Mucosa of descending colon (tissue), 3 donors: ENCODE measurements at places on chromosomes 11 and 22. TPM values are rescaled to one million over a fixed set of nuclear protein-coding genes. Genes with fewer than 3 reads are reported as not detected.

FXYD6 gene
- total RNA-seq: 15.9 TPM

OR8D4 gene
- not detected for total RNA-seq

- DNase-seq: no peak
Measured at GRCh38 chr11:94011478-94011877, 9.7 kb upstream of the HEPHL1 start.

GRCh38 chr11:116257092-116257491, 515.7 kb downstream of the BUD13 start:
- no peak for DNase-seq

DNA sequence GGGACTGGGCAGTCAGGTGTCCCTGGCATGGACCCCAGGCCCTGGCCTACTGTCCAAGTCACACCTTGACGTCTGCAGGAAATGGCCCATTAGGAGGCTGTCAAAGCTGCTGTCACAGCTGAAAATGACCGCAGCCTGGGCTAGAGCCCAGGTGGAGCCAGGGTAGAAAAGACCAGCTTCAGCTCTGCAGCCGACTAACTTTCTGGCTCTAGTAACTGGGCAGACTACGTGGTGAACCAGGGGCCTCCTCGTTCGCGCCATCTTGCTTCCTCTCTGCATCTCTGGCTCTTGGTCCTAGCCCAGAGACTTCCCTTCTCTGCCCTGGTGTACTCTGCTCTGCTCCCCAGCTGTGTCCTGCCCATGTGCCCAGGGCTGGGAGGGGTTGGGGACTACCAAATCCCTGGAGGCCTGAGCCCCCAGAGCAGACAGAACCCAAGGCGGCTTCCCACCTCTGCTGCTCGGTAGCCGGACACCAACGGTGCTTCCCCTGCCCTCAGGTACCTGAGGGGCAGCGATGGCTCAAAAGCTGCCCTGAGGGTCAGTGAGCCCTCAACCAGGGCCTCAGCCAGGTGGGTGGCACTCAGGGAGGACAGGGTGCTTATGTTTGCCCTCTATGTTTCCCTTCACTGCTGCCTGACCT, 19.7 kb downstream of the SART1 start:
- DNase-seq: no peak

DNA sequence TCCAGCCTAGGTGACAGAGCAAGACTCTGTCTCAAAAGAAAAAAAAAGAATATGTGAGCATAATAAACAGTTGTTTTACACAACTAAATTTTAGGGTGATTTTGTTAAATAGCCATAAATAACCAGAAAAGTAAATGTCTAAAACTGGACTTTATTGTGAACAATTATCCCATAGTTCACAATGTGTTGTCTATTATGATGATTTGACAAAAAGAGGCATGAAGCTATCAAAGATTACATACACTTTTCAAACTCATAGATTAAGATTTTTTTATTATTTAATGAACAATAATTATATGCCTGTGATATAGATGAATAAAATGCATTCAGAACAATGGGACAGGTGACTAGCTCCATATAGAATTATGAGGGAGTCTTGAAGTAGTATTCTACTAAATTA, 27.0 kb upstream of the MTMR2 start:
- no peak for DNase-seq

GRCh38 chr22:28918550-28919271, 35.3 kb downstream of the ZNRF3 start:
- DNase-seq: no peak

DNA sequence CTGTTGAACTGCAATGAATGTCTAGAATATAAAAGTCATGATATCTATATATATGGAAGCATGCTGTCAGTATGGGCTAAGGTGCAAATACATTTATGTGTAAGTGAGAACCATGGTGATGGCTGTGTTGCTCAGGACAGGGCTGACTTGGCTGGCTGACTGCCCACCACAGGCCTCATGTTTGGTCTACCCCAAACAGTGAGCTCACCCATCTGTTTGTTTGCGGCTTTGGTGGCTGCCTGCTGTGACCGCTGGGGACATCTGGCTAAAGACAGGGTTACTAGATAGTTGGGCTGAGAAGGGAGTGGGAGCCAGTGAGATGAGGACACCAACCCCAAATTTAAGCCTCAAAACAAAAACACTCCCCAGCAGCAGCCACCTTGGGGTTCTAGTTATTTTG, 6.3 kb downstream of the CD44 start:
- DNase-seq: peak; percentile 35

GRCh38 chr11:18699269-18699596, 654 bp downstream of the TMEM86A start:
- DNase-seq: no peak

DNA sequence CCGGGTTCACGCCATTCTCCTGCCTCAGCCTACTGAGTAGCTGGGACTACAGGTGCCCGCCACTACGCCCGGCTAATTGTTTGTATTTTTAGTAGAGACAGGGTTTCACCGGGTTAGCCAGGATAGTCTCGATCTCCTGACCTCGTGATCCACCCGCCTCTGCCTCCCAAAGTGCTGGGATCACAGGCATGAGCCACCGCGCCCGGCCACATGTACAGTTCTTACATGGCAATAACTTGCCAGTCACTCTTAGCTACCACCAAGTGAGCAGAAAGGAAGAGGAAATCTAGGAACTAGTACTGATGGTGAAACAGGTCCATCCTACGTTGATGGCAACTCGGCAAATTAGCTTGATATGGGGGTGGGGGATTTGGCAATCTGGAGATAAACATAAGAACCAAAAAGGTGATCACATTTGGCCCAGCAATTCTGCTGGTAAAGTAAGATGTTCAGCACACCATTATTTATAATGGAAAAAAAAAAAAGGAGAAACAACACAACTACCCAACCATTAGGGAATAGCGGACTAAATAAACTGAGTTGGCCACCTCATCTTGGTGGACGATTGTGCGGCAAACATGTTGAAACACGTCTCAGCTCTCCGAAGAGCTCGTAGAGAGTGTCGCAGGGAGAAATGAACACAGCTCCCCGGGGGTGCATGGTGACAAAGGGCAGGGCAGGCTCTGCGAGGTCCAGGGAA, 5.3 kb downstream of the NLRP6 start:
- no peak for DNase-seq

DNA sequence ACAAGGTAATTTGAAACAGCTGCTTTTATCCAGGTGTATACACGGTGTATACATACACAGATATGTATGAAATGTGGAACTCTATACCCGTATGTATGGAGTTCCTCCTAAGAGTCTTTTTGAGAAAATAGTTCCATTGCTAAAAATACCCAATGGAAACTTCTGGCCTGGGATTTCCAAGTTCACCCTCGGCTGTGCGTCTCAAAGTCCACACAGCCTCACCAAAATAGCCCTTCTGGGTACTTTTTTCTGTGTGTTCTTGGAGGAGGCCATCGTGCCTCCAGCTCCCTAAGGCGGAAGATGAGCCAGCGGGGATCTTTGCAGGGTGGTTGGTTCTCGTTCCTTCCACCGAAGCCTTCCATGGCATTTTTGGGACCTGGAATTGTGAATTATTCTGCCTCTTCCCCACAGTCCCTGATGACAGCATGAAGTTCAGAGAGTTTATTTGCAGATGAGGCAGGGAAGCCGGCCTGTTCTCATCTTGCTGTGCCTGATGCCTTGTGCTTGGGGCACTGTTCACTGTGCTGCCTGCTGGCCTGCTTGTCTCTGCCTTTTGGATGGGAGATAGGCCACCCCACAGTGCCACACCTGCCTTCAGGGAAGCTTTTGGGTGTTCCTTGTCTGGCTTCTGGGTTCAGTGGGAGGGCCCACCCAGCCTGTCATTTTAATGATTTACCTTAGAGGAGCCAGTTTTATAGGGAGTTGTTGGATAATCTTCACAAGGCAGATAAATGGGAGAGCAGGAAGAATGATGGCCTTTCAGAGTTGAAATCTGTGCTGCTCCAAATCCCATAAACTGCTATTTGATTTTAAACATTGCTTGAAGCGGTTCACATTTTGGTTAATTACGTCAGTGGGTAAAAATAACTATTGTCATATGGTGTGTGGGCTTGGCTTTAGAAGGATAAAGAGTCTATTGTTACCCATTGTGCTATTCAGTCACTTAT, 112.7 kb upstream of the OR4B1 start:
- peak; percentile 61 for DNase-seq

DNA sequence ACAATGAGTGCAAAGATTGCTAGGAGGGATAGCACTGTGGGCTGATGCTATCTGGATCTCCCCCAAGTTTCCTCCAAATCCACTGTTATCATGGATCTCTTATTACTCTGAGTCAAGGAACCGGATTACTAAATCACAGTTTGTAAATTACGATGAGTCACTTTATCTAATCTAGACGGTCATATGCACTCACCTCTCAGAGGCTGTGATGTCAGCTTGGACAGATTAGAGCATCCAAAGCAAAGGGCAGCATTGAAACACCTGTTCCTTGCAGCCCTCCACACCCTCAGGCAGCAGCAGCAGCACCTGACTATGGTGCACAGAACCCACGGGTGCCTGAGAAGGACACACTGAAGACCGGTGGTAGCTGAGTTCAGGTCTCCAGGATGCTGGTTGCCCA, 14.0 kb upstream of the POU2AF1 start:
- DNase-seq: no peak

DNA sequence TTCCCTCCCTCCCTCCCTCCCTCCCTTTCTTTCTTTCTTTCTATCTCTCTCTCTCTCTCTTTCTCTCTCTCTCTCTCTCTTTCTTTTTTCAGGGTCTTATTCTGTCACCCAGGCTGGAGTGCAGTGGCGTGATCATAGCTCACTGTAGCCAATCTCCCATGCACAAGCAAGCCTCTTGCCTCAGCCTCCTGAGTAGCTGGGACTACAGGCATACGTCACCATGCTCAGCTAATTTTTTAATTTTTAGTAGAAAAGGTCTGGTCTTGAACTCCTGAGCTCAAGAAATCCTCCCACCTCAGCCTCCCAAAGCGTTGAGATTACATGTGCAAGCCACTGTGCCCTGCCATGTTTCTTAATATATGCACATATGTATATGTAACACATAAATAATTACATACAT, 19.0 kb downstream of the TSKU start:
- no peak for DNase-seq

DNA sequence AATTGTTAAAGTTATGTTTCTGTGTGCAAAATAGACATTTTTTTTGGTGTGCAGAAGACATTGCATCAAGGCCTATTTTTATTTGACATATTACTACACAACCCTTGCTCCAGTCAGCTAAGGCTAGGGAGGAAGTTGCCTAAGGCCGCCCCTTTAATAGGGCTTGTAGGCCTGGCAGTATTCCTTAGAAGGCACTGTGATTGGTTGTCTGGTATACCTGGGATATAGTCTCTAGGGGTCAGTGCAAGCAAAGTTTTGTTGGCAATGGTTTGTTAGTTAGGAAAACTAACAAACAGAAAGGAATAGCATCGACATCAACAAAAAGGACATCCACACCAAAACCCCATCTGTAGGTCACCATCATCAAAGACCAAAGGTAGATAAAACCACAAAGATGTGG, 16.9 kb downstream of the CCDC15 start:
- DNase-seq: no peak

DNA sequence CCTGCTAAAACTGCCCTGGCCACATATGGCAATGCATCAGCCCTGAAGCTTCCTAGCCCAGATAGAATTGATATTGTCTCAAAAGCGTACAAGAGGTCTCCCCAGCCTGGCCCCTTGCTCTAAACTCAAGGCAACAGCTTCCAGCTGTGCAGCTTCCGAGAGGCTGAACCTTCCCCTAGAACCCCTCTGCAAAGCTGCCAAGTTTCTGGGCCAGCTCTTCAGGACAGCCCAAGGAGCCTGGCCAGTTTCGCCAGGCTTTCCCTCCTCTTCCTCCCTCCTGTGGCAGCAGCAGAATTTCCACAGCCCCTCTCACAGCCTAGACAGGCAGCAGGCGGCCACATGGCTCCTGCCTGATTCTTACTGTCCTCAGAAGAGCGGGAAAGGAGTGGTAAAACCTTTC, 34.5 kb downstream of the NUMA1 start:
- DNase-seq: no peak

DNA sequence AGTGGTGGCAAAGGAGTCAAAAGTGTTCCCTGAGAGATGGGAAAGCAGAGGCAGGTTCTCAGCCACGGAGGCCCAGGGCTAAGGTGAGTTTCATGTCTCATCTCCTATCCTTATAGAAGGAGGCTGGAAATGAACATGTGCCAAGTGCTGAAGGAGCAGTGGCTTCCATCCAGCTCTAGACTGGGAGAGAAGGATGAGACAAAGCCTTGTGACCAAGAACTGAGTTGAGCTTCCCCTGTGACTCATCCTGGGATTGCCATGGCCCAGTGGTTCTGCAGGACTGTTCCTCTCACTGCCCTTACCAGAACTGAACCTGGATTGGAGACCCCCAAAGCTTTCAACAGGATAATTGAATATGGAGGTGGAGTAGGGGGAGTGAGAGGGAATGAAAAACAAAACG, 16.7 kb upstream of the OR9Q1 start:
- DNase-seq: no peak

DNA sequence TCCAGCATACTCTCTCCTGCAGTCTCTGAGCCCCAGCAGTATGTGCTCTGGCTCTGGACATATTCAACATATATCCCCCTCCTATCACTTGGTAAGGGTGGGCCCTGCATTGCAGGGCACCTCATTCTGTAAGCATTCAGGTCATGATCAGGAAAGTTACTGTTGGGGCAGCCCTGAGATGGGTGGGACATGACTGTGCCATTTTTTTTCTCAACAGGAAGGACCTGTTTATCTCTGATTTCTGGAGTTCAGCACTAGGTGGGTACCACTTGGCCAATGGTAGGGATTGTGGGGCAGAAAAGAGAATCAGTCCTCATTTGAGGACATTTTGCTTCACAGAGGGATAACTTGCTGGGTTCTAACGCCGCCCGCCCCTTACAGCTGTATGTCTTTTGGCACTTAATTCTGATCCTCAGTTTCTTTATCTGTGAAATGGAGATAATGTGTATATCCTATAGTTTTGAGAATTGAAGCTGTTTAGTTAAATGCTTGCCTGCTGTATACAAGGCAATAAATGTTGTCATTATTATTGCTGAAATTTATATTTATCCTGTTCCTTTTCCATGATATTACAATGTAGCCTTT, 2.2 kb downstream of the SRRD start:
- DNase-seq: no peak

- peak; percentile 56 for DNase-seq
Measured at GRCh38 chr22:50269970-50270665, at the start of gene MAPK11. MAPK11 (minus strand) TSS chr22:50270380; CDS start chr22:50270292, 88 bp downstream.
